ENCODE measurements at places on chromosomes 5 and 9. TPM values are rescaled to one million over a fixed set of nuclear protein-coding genes. Genes with fewer than 3 reads are reported as not detected.
A peak's percentile ranks its signal among the peaks of the same experiment; 100 is the strongest.

DNA sequence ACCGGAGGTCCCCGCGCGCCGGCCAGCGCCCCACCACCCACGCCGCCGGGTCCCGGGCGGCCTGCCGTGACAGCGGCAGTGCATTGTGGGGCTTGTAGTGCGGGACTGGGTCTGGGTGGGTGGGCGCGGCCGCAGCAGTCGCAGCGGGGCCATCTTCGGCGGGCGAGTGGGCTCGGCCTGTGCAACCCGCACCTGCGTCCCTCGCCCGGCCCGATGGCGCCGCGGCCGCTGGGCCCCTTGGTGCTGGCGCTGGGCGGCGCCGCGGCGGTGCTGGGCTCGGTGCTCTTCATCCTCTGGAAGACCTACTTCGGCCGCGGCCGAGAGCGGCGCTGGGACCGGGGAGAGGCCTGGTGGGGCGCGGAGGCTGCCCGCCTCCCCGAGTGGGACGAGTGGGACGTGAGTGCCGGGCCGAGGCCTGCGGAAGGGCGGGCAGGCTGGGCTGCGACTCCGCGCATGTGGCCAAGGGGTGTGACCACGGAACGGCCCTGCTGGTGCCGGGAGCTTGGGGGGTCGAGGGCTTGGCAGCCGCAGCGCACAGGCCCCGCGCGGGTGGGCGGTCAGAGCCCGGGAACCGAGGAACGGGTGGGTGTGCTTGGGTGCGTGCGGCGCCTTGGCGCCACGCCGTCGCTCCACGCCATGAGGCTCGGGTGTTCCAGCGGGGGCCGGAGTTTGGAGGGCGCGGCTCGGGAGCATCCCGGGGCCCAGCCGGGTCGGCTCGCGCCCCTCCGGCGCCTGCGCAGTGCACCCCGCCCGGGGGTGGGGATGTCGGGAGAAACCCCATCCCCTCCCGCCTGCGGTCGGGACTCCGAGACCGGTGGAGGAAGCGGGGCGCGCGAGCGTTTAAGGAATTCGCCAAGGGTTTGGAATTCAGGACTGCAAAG, at the start of gene ARL10:
Gene ARL10, plus strand, starts transcription at position 137 of the 881 bp plus-strand sequence. Its CDS starts 77 bp downstream, at position 214.
- peak; percentile 70 for DNase-seq

DNA sequence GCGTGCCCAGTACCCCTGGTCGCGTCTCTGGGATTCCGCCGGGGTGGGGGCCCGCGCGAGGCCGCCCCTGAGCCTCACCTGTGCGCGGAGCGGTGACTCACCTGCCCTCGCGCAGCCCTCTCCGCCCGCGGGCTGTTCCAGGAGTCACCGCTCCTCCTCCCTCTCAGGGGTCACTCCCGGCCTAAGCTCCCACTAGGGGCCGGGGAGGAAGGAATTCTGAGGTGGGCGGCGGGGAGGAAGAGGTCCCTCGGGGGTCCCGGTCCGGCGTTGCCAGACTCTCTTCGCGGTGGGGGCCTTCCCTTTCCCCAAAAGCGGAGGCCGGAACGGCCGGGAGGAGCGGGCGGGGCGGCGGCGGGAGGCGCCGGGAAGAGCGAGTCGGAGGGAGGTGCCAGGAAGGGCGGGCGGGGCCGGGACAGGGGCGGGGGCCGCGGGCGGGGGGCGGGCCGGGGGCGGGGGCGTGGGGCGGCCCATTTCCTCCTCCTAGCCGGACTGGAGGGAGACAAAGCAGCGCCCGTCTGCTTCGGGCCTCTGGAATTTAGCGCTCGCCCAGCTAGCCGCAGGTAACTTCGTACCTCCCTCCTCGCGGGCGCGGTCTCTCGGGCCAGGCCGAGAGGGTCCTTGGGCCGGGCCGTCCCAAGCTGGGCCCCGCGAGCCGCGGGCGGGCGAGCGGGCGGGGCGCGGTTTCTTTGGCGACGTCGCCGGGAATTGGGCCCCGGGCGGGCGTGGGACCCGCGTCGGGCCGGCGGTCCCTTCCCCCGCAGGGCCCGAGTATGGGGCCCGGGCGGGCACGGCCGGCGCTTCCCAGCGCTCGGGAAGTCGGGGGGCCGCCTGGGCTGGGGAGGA, at the start of gene CTNNA1:
Gene CTNNA1, plus strand, starts transcription at position 475 of the 843 bp plus-strand sequence. CDS start 28,500 bp downstream, outside the sequence.
- DNase-seq, result peak; percentile 70

DNA sequence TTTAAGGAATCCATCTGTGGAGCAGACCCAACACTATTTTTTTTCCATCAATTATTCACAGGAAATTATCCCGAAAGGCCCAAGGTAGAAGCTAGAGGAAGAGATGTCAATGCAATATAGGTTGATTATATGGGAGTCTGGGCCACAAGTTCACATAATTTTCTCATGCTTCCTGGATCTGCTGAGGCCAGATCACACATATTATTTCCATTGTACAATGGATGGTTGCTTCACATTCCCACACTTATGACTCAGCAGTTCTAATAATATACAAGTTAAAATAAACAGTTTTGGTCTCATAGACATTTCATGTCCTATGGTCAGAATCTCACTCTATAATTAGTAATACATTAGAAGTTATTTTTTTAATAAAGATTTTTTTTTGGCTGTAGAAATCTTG, 66.0 kb upstream of the PTPRD start:
- DNase-seq, result no peak

- DNase-seq, result peak; percentile 25
These were observed 97.4 kb upstream of the RAPGEF1 start for GRCh38 chr9:131837316-131837715.

DNA sequence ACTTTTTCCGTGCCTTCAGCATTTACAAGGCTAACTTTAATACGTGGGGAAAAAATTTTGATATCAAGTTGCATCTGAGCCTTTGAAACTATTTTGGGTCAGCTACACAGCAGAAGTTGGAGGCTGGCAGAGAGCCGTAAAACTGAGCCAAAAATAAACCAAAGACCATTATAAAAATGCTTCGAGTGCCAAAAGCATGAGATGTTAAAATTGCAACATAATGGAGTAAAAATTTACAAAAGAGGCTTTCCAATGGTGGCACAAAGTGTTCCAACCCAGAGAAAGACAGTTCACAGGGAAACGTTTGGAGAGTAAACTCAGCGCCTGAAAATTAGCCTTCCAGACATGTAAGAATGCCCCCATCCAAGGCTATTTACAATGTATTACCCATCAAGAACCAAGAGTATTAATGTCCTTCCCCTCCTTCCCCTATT, 190.3 kb downstream of the TLE1 start:
- no peak for DNase-seq

GRCh38 chr9:78437296-78437695, 140.4 kb downstream of the PSAT1 start:
- no peak for DNase-seq

DNA sequence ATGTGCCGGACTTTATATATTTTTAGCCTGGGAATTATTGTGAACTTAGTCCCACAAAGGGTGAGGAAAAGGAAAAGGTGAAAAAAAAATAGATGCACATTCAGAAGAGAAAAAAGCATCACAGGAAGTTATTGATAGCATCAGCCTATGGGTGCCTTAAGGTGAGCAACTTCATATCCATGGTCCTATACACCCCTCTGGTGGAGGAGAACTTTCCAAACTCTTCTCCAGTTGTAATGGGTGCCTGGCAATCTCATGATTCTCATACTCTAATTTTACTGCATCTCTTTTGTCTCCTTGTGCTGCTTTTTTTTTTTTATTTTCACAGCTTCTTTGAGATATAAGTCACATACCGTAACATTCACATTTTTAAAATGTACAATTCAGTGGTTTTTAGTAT, 107.4 kb downstream of the JAKMIP2 start:
- no peak for DNase-seq

GRCh38 chr9:18922161-18922885, 110.7 kb downstream of the SAXO1 start:
- no peak for DNase-seq

DNA sequence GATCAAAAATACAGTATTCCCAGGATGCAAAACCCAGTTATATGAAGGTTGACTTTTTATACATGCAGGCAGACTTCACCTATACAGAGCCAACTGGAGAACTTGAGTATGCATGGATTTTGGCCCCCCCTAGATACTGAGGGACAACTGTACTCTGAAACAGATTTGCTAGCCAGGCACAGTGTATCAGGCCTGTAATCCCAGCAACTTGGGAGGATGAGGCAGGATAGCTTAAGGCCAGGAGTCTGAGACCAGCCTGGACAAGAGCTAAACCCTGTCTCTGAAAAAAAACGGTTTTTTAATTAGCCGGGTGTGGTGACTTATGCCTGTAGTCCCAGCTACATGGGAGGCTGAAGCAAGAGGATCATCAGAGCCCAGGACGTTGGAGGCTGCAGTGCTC, 21.9 kb downstream of the PTBP3 start:
- DNase-seq, result no peak

DNA sequence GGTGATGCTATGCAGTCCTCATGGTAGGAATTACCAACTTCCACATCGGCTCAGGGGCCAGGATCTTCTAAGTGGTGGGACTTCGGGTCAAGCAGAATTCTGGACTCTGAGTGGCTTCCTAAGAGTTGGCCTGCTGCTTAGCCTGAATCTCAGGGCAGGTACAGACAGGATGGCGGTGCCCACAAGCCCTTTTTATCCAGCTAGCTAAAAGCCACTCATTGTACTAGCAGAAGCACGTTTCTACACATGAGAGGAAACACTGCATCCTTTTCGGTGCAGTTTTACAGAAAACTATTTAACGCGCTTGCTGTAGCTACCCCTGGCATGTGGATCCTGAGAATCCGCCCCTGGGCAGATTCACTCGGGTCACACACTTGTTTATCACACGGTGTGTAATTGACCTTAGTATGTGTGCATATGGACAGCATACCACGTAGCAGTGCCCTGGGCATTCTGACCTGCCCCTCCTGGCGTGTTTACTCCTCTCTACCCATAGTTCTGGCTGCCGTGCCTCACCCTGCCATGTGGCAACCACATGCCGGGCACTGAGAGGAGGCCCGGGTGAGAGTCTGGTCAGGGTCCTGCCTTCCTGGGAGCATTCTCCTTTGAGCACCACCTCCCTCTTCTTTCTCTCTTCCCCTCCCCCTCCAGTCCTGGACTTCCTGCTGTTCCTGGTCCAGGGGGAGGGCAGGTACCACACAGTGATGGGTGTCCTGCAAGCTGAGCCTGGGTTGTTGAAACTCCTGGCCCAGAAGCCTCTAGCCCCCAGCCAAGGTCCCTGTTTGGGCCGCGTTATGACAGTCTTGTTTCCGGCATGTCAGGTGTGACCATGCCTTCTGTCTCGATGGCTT, 65.9 kb downstream of the DAB2IP start:
- no peak for DNase-seq

UNC13B gene
- total RNA-seq, result 4.6 TPM

PCDHGA10 gene
- 0.07 TPM for total RNA-seq

AKNA gene
- total RNA-seq, result 130 TPM

PTGES2 gene
- total RNA-seq, result 43.4 TPM

SLC1A3 gene
- total RNA-seq, result not detected

SAXO1 gene
- 0.31 TPM for total RNA-seq

All from activated CD4-positive, alpha-beta memory T cell treated with anti-CD3 and anti-CD28 coated beads for 36 hours (primary cell).